Stimulated activated CD8-positive, alpha-beta memory T cell treated with anti-CD3 and anti-CD28 coated beads, Interleukin-4, amount 100 ng/mL, for 4 hours (primary cell): ENCODE measurements at places on chromosomes 2 and 18.

GRCh38 chr18:63260380-63260754, 59.2 kb downstream of the BCL2 start:
- no peak for DNase-seq

- no peak for DNase-seq
These were observed 46.5 kb downstream of the EFEMP1 start for GRCh38 chr2:55877087-55877436.

DNA sequence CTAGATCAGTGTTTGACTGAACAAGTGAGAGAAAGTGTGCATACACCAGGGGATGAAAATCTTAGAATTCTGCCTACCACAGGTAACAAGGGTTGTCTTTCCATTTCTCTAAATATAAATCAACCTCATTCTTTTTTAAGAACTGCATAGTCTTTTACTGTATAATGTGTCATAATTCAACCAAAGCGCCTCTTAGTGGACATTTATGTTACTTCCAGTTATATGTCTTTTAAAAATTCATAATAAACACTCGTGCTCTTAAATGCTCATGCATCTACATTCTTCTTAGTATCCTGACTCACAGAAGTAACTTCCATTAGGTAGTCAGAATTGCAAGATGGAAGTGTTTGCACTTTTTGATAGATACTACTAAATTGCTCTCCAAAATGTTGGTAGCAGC, 76.2 kb downstream of the CHRNA1 start:
- DNase-seq = no peak

DNA sequence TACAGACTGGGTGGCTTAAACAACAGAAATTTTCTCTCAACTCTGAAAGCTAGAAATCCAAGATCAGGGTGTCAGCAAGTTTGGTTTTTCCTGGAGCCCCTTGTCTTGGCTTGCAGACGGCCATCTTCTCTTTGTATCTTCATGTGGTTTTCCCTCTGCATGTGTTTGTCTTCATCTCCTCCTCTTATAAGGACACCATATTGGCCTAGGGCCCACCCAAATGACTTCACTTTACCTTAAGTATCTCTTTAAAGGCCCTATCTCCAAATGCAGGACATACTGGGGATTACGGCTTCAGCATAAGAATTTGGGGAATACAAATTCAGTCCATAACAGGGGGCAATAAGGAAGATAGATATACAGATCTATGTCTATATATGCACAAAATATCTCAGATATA, 187.9 kb downstream of the MTCL1 start:
- no peak for DNase-seq

- DNase-seq = no peak
These were observed 120.4 kb downstream of the RNF144A start for GRCh38 chr2:7037340-7038333.

- DNase-seq = no peak
These were observed 25.4 kb downstream of the POLE4 start for GRCh38 chr2:74983631-74984392.

DNA sequence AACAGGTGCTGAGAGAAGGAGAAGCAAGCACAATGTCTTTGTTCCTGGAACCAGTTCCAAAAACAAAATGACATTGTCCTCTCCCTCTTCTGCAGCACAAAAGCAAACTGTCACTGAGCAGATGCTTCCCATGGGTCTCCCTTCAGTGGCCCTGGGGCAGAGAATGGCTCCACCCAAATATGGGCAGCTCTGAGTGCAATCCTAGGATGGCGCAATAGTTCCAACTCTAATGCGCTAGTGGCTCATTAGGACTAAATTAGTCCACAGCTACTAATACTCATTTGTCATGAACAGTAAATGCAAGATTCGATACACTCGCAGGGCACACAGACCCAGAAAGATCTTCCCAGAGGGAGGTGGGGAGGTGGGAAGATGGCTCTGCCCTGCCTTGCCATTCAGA, 205.2 kb upstream of the CHAC2 start:
- DNase-seq = no peak

GRCh38 chr2:204116159-204116792, 179.7 kb downstream of the ICOS start:
- DNase-seq = no peak

DNA sequence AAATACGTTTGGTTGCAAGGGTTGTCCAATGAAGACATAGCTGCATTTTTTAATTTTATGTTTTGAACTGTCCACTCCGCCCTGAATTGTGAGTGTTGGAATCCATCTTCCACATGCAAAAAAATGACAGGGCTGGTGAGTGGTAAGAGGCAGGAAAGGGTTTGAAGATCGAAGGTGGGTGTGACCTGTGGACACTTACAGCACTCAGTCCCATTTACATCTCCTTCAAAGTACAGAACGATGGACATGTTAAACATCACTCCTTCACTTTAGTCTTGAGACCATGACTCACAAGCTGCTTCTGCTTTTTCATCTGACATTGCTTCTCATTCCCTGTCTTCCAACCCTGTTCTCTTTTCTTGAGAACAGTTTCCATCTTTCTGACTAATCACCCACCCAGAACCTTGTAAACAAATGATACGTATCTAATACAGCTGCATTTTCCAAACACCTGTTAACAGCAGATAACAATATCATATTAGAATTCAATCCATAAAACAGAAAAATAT, 179.3 kb downstream of the ZNF516 start:
- no peak for DNase-seq

- DNase-seq = no peak
These were observed 80.5 kb upstream of the ALKAL2 start for GRCh38 chr2:368386-368785.

GRCh38 chr2:202072226-202072625, 829 bp upstream of the KIAA2012 start:
- DNase-seq = no peak
